ENCODE measurements at places on chromosomes 3 and 15.

- DNase-seq = no peak
These were observed 22.7 kb upstream of the ZNF639 start for GRCh38 chr3:179299999-179300613.

DNA sequence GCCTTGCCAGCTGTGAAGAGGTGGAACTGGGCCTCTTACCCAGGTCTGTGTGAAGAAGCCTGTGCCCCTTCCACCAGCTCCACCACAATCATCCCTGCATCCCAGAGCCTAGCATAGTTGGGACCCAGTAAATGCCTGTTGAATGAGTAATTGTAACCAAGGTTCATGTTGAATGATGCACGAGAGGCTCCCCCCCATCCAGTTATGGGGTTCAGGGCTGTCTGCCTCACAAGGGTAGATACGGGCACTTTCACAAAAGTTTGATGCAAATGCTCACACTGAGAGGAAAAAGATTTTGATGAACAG is 29.5 kb upstream of the TSEN2 start:
- DNase-seq = no peak

- DNase-seq = no peak
These were observed 147.8 kb downstream of the PLCL2 start for GRCh38 chr3:17032407-17033034.

DNA sequence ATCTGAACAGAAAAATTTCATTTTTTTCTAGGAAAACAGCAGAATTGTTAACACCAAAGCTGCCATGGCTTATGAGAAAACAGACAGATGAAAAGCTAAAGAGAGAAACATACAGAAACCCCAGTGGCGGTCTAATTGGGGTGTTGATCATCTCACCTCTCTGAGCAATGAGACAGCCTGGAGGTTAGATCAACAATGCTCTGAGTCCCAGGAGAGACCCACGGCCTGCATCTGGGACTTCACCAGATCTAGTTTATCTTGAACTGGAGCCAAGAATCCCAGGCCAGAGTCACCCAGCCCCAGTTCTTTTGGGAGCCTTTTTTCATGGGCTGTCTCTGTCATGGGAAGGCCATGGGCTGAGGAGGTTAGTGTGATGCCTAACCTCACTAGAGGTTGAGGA is 3.5 kb upstream of the GALNT15 start:
- no peak for DNase-seq

DNA sequence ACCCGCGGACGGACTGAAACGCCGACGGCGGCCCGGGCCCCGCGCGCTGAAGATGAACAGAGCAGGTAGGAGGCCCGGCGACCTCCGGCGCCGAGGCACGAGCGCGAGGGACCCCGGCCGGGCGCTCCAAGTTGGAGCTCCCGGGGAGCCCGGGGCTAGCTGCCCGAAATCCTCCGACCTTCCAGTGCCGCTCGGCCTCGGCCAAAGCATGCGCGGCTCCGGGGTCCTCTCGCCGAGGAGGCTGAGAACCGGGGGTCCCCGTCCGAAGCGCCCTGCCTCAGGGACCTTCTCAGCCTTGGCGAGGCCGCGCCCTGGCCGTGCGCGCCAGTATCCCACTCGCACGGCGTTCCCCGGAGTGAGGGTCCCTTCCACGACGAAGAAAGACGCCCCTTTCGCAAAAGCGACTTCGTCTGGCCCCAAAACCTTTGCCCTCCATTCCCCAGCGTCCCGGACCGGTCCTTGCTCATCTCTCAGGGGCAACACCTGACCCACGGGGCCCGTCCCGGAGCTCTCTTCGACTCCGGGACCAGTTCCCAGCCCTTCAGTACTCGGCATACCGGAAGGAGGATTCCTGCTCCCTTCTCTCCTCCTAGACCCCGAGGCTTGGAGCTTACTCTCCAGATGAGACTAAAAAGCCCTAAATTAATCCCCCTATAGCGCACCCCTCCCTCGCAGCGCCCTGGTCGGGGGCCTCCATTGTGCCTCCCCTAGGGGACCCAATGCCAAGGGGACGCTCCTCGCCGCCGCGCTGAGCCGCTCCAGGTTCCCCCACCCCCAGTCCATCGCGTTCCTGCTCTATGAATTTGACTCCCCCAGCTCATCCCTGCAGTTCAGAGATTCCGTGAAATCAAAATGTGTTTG is 7.7 kb upstream of the FGD5 start:
- no peak for DNase-seq

GRCh38 chr15:41894791-41895463 is 1.1 kb upstream of the SPTBN5 start:
- DNase-seq = no peak

DNA sequence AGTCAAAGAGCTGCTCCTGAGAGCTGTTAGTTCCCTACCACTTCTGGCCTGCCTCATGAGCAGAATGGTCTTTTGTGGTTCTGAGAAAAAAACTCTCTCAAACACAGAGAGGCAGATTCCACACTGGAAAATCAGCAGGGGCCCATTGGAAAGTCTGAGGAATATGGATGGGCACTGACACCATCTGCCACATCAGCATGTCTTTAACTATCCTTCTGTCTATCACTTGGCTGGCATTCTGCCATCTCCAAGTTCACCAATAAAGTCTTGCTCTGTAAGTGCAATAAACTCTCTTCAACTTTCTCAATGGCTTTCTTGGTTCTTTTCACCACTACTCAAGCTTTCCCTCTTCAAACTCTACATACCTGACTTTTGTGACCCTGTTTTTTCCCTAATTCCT is 101.3 kb upstream of the GALNT15 start:
- DNase-seq = no peak

DNA sequence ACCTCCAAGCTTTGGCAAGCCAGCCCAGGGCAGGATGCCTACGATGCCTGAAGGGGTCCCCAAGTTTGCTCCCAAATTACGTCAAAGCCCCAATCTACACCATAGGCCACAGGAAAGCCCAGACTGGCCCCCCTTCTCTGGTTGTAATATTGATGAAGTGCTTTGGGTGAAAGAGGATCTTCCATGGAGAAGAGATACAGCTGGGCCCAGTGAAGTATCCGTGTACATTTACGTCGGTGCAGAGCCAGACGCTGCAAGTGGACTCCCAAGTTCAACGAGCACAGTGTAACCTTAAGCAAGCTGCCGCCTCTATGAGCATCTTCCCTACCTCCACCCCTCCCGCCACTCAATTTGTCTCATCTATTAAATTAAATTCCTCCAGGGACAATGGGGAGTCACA is 100.1 kb upstream of the TPM1 start:
- no peak for DNase-seq

DNA sequence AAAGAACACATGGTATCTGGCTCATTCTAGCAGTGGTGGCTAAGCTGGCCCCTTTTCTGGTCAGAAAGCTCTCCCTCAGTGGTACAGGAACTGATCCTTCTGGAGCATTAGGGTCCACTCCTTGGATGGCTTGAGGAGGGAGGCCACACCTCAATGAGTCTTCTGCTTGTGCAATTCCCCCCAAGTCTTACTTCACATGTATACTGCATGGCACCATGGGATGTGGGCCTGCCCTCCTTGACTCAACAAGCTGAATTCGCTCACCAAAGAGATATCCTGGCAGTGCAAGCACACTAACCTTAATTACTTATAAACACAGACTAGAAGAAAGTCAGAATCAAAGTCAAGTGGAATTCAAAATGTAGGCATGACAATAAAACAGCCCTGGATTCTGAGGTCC is 133.8 kb upstream of the SLC2A2 start:
- DNase-seq = no peak

DNA sequence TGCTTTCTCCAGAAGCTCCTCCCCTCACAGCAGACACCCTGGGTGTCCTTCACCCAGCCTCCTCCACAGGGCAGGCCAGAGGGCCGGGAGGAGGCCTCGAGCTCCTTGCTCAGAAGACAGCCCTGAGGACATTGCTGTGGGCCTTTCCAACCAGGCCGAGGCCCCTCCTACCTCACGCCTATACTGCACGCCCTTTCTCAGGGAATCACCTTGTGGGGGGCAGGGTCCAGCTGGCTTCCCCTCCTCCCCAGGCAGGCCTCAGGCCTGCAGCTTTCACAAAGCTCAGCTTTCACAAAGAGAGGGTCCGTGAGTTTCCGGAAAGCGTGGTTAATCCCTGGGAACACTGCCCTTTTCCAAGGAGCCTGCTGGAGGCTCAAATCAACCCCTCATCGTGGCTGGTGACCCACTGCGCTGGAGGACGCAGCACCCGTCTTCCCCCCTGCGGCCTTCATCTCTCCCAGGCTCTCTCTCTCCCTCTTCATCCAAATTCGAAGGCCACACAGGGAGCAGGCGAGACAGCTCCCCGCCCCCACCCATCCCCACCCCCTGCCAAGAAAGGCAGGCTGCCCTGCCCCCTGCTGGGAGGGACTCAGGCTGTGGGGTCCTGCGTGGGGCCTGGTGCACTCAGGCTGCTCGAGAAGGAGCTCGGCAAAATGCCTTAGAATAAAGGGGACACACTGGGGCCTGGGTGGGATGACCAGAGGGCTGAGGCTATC is 79.4 kb downstream of the OCA2 start:
- DNase-seq = no peak

- DNase-seq = no peak
These were observed 678.6 kb downstream of the MECOM start for GRCh38 chr3:168984872-168985271.

DNA sequence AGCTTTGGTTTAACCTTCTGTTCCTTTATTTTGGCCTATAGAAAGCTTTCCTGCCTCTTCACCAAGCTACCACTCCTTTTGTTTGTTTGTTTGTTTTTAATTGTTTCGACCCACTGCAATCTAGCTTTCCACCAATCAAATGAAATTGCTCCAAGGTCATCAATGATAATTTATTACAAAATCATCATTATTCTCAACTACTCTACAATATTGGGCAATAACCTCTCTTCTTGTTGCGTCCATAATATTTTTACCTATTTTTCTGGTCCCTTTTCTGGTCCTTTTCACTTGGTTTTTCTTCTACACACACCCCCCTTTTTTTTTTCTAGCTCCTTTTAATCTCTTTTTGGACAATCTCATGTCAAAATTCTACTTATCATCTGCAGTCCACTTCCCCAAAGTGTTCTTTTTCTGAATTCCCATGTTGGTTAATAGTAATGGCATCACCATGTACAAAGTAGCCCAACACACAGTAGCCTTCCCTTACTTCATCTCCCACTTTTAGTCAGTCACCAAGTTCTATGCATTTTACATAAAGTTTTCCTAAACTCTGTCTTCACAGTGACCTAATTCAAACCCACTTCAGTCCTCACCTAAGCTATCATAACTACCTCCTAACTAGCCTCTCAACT is 11.0 kb upstream of the ANKRD28 start:
- no peak for DNase-seq

DNA sequence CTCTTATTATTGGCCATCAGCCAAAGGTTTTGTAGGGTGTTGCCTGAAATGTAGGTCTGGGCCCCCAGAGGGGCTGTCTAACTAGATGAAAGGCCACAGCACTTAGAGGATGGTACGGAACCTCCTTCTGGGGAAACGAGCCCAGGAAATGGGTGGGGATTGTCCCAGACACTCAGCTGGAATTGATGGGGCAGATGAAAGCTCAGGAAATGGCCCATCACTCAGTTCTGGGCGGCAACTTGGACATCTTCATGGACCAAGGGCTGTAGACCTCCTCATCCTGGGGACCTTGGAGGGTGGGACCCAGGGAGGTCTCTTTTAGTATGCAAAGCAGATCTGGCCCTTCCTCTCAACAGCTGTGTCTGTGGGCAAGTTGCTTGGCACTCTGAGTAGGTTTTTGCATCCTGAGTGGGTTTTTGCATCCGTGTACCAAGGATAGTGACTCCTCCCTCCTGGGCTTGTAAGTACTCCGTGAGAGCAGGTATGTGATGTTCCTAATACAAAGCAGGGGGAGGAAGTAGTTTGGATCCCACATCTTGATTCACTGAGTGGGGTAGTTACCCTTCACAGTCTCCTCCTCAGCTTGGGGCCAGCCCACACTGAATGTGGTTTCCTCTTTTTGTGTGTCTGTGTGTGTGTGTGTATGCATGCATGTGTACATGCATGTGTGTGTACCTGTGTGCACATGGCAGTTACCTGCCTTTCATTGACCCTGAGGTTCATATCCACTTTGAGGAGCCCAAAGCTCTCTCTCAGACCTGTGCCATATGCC is 292.0 kb downstream of the RPLP1 start:
- no peak for DNase-seq

GRCh38 chr15:77819048-77819850 is 186.5 kb upstream of the LINGO1 start:
- DNase-seq = no peak

- DNase-seq = no peak
These were observed 135.4 kb upstream of the CBLB start for GRCh38 chr3:106004137-106004681.

DNA sequence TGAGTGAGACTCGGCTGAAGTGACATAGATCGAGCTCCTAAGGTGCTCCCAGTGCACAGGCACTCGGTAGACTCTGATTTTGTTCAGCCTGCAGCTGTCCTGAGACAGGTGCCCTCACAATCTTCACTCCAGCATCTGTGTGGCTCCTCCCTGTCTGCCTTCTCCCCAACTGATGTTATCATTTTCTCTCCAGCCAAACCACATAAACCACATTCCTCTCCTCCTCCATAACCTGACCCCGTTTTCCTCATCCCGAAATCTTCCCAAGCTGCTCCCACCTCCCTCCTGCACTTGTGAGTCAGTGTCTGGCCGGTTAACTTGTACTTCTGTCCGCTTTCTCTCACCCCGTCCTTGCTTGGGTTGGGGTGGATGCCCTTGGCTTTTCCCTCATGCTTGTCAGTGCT is 93.3 kb upstream of the HACD2 start:
- DNase-seq = no peak

DNA sequence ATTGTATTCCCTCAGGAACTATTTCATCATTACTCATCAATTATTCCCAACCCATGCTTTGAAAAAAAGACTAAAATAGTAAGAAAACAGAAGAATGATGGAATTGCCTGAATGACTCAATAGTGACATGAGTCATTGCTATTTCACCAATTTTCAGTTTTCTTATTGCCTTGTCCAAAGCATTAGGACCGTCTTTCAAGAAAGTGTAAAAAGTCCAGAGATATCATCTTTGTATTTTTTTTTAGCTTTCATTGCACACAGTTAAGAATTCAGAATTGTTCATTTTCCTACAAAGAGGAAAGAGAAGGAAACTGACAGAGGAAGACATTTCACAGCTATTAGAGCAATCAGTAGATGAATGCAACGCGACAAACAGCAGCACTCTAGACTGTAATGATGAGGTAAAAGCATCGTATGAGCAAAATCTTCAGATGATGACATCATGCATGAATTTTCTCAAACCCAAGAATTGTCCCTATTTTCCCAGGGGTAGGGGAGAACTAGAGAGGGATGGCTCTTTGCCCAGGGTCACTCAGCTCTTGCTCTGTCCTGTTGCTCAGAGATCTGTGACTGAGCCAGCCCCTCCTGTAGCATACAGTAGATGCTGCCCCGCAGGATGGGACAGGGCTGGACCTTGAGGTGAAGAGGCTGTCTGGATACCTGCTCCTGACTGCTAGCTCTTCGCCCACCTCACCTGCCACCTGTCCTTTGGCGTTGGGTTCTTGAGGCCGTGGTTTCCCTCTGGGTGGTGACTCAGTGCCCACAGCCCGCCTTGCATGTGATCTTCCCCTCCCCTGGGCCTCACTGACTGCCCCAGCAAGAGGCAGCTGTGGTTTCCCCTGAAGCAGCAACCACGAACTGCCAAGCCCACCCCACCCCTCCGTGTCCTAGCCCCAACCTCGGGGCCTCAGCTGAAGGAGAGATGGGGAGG is 84.8 kb downstream of the PPCDC start:
- peak; percentile 86 for DNase-seq
